ENCODE measurements at places on chromosomes 5 and 9.
A peak's percentile ranks its signal among the peaks of the same experiment; 100 is the strongest.

DNA sequence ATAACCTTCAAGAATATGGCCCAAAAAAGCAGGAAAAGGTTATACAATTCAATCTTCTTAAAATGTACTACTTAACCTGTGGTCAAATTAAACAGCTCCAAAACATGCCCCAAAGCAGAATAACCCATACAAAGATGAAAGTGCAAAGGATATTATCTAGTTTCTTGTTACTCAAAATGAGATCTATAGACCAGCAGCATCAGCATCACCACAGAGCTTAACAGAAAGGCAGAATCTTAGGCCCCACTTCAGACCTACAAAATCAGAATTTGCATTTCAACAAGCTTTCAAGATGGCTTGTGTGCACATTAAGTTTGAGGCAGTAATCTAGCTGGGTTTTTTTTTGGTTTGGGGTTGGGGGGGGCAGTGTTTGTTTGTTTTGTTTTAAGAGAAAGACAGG, 54.0 kb downstream of the SCAI start:
- DNase-seq = no peak

- no peak for DNase-seq
Measured at GRCh38 chr5:126998201-126998631, 32.1 kb downstream of the MARCHF3 start.

DNA sequence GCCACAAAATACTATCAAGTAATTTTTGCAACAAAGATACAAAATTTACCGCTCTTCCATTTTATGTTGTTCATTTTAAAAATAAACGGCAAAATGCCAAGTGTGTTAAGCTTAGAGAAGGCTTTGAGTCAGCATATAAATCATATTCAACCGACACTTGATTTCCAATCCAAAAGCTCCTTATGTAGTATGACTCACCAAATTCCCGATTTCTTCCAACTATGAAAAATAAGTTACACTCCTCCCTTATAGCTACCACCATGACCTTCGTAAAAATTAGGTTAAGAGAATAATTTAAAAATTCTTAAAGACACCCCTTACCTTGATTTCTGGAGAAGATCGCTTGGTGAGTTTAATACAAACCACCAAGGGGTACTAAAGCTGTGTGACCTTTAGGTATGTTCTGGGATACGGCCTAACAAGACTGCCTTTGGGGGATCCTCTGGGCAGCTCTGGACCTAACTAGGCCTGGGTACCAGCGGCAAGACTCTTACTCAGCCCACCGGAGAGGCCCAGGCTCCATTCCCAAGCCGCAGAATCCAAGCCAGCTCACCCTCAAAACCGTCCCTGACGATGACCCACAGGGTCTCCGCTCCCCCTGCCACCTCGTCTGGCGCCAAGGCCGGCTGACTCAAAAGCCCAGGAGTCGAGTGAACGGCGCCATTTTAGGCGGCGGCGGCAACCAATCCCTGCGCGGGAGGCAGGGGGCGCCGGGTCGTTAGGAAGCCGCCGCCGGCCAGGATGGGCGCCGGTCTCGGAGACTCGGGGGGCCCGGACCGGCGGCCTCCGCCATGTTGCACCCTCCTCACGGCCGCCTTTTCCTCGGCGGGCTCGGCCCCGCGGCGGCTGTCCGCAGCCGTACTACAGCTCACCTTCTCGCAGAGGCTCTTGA, 739 bp downstream of the PPP2CA start:
- peak; percentile 57 for DNase-seq

- no peak for DNase-seq
Measured at GRCh38 chr5:158744680-158745079, 355.0 kb downstream of the EBF1 start.

- no peak for DNase-seq
Measured at GRCh38 chr5:160629003-160629402, 207.3 kb downstream of the PTTG1 start.

- DNase-seq = no peak
Measured at GRCh38 chr9:87964826-87965225, 9.5 kb downstream of the CDK20 start.

- no peak for DNase-seq
Measured at GRCh38 chr5:149526845-149527590, 24.2 kb downstream of the CSNK1A1 start.

GRCh38 chr5:173242675-173243121, 7.7 kb upstream of the NKX2-5 start:
- no peak for DNase-seq

GRCh38 chr5:66945389-66946349, 250.9 kb downstream of the CD180 start:
- no peak for DNase-seq

DNA sequence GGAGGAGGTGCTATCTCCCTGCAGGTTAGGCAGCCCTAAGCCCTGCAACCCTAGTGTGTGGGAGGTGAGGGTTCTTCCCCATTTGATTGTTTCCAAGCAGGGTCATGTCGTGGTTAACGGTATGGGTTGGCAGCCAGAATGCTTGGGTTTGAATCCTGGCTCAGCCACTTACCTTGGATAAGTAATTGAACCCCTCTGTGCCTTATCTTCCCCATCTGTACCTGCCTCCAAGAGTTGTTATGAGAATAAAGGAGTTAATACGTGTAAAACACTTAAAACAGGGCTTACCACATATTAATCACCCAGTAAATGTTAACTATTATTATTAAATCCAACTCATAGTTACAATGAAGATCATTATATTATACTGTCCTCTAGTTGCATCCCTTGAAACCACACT, 52.2 kb upstream of the SPATA31E1 start:
- no peak for DNase-seq

- DNase-seq = no peak
Measured at GRCh38 chr9:96177005-96177718, 124.8 kb downstream of the HSD17B3 start.

- no peak for DNase-seq
Measured at GRCh38 chr5:123285122-123286023, 137.8 kb downstream of the CEP120 start.

GRCh38 chr5:14438195-14438606, 143.4 kb upstream of the OTULINL start:
- no peak for DNase-seq

DNA sequence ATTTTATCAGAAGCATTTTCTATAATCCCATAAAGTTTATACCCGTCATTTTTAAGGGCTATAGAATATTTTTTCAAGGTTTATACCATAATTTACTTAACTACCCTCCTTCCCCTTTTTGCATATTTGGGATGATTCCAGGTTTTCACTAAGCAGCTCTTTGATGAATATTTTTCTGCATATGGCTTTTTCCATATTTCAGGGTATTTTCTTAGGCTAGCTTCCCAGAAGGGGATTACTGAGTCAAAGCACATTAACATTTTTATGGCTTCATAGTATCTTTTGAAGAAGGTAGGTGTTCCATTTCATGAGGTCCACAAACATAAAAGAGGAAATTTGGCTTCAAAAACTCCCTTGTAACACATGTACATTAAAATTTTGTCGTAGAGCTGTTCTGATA, 14.6 kb upstream of the COL15A1 start:
- no peak for DNase-seq

GRCh38 chr5:159448-160172, 31.7 kb upstream of the LRRC14B start:
- DNase-seq = no peak

- DNase-seq = peak; percentile 52
Measured at GRCh38 chr5:154221371-154221896, 30.9 kb downstream of the GALNT10 start.

DNA sequence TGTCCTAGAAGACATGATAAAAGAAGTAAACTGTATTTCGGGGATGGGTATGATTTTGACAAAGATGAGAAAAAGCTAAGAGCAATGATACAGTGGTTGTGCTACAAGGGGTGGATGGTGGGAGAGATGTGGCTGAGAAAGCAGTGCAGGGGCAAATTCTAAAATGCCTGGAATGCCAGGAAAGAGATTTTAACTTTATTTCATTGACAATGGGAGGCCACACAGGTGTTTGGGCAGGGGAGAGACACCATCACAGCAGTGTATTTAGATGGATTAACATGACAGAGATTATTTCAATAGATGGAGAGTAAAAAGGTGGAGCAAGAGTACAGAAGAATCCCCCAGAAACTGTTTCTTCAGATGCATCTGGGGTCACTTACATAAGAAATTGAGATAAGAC, 71.2 kb downstream of the MAMDC2 start:
- DNase-seq = no peak

GRCh38 chr9:89826186-89826585, 221.4 kb downstream of the GADD45G start:
- DNase-seq = no peak

DNA sequence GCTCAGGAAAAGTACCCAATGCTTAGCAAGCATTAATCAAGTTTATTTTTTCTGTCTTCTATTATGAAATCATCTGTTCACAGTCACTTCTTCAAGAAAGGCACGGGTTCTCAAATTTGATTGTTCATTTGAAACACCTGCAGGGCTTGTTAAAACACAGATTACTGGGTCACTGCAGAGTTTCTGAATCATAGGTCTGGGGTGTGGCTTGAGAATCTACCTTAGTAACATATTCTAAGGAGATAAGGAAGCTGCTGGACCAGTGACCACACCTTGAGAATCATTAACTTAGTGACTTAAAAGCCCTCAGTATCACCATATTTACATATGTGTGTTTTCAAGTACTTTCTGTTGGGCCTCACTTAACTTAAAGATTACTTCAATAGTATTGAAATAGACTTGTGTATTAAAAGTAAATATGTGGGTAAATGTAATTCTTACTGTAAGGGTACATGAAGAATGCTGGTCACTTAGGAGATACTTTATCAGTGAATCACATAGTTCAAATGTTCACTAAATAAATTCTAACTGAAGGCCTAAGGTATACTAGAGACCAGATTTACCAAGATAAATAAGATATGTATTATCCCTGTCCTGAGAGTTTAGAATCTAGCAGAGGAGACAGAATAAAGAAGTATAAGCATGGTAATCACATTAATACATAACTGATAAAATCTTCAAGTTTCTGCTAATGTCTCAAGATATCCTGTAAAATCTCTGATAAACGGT, 1342.1 kb upstream of the C9orf72 start:
- no peak for DNase-seq

DNA sequence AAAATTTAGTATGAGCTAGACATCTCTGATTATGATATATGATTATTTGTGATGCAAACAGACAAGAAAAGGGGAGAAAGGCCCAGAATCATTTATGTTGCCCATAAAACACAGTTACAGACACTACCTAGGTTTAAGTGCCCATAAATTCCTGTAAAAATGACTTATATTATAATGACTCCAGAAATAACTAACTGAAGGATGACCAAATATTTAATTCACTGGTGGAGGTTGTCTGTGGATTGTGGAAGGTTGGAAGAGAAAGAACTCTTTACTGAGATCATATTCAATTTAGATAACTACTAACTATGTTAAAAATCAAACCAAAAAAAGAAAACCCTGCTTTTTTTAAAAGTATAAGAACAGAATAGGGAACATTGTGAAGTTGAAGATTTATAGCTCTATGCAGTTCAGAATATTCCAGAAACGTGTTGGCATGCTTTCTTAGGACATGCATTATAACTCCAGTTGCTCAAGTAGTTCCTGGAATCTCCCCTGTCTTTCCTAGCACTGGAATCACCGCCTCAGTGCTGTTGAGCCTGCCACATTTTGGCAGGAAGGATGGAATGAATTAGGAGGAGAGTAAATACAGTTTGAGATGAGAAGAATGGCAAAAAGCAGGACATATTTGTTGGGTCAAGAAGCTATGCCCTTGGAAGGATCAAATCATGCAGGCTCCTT, 72.0 kb upstream of the PAPPA start:
- DNase-seq = no peak

- DNase-seq = no peak
Measured at GRCh38 chr5:10735569-10736276, 25.3 kb downstream of the DAP start.
